A549 treated with AZD2906 at 1 μM for 4 hours (cell line): ENCODE measurements at places on chromosomes 4 and X. TPM values are rescaled to one million over a fixed set of nuclear protein-coding genes. Genes with fewer than 3 reads are reported as not detected.

The PDCL2 gene
- total RNA-seq: not detected in 5 replicates

The MAGEE1 gene
- 3.2 to 4.8 TPM (median 4.2 TPM) in 5 replicates for total RNA-seq

The TNMD gene
- total RNA-seq: not detected in 5 replicates

The CFAP47 gene
- total RNA-seq: not detected in 5 replicates

The CENPE gene
- total RNA-seq: 4.8 to 7.4 TPM (median 7.2 TPM) in 5 replicates

The RRH gene
- 0.06 to 0.14 TPM (median 0.11 TPM) in 3 of 5 replicates, not detected in the others for total RNA-seq

The PPM1K gene
- total RNA-seq: 0.63 to 1.3 TPM (median 0.81 TPM) in 5 replicates

The EPHA5 gene
- 0.16 to 0.42 TPM (median 0.30 TPM) in 5 replicates for total RNA-seq

The PDE6B gene
- not detected in 5 replicates for total RNA-seq

The ZC4H2 gene
- total RNA-seq: 1.5 to 2.0 TPM (median 1.9 TPM) in 5 replicates

The ANXA3 gene
- total RNA-seq: 56.8 to 74.7 TPM (median 61.8 TPM) in 5 replicates

The GASK1B gene
- 0.25 to 0.41 TPM (median 0.34 TPM) in 5 replicates for total RNA-seq

The CXCL6 gene
- total RNA-seq: 0.06 TPM in 1 of 5 replicates, not detected in the others

The TEC gene
- total RNA-seq: 1.4 to 1.9 TPM (median 1.6 TPM) in 5 replicates

The IL9R gene
- 0.13 to 0.40 TPM (median 0.22 TPM) in 5 replicates for total RNA-seq

The ELF4 gene
- total RNA-seq: 24.0 to 29.0 TPM (median 26.2 TPM) in 5 replicates

The GAB3 gene
- total RNA-seq: 0.56 to 0.77 TPM (median 0.66 TPM) in 5 replicates

The HTN1 gene
- not detected in 5 replicates for total RNA-seq

The PCSK1N gene
- total RNA-seq: 18.0 to 55.7 TPM (median 48.7 TPM) in 5 replicates

The ATG4A gene
- total RNA-seq: 6.7 to 9.1 TPM (median 7.8 TPM) in 5 replicates

The NLGN4X gene
- 0.02 to 0.03 TPM (median 0.03 TPM) in 3 of 5 replicates, not detected in the others for total RNA-seq

The FAAH2 gene
- total RNA-seq: 0.06 to 0.54 TPM (median 0.20 TPM) in 5 replicates

The MAP3K15 gene
- 1.5 to 2.2 TPM (median 2.0 TPM) in 5 replicates for total RNA-seq

The IL3RA gene
- total RNA-seq: 0.14 to 0.24 TPM (median 0.21 TPM) in 5 replicates

The USO1 gene
- total RNA-seq: 18.1 to 25.5 TPM (median 21.7 TPM) in 5 replicates

The PCGF3 gene
- 15.3 to 21.6 TPM (median 20.1 TPM) in 5 replicates for total RNA-seq

The PNMA5 gene
- total RNA-seq: 0.03 TPM in 1 of 5 replicates, not detected in the others

The SSX1 gene
- 0.09 TPM in 1 of 5 replicates, not detected in the others for total RNA-seq

The BMX gene
- total RNA-seq: not detected in 5 replicates

The PSMD10 gene
- 70.0 to 82.5 TPM (median 74.9 TPM) in 5 replicates for total RNA-seq

The CENPU gene
- total RNA-seq: 22.9 to 27.3 TPM (median 24.1 TPM) in 5 replicates

The LIN54 gene
- 5.5 to 7.2 TPM (median 6.6 TPM) in 5 replicates for total RNA-seq

The BRS3 gene
- not detected in 5 replicates for total RNA-seq

The DMRTC1B gene
- 0.17 TPM in 1 of 5 replicates, not detected in the others for total RNA-seq

The STAP1 gene
- not detected in 5 replicates for total RNA-seq

The CDKL2 gene
- 0.53 to 0.90 TPM (median 0.82 TPM) in 5 replicates for total RNA-seq

The CXCL1 gene
- total RNA-seq: 5.3 to 6.6 TPM (median 6.2 TPM) in 5 replicates

The LETM1 gene
- total RNA-seq: 25.7 to 29.5 TPM (median 27.6 TPM) in 5 replicates
